ENCODE measurements at places on chromosomes 5 and 9.

DNA sequence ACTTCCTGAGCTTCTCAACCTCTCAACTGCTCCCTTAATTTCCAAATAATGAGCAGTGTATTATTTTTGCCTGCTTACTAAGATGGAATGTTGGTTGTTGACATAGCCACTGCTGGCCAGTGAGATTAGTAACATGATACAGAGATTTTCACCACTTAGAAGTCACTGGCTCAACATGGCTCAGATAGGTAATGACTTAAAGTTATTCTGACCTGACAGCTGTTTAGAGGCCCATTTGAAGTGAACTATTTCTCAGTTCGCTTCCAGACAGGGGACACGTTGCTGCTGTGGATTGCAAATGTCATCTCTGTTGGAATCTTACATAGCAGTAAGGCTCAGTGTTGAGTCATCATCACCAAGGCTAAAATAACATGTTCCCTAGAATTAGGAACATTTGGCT, 490.2 kb downstream of the TLE4 start:
- peak; percentile 79 for DNase-seq

GRCh38 chr9:85746309-85746708, 4.6 kb upstream of the AGTPBP1 start:
- DNase-seq = no peak

- DNase-seq = no peak
Observed at GRCh38 chr5:123433596-123433995, 10.4 kb upstream of the CEP120 start.

GRCh38 chr9:1383899-1384455, 333.8 kb downstream of the DMRT2 start:
- no peak for DNase-seq

DNA sequence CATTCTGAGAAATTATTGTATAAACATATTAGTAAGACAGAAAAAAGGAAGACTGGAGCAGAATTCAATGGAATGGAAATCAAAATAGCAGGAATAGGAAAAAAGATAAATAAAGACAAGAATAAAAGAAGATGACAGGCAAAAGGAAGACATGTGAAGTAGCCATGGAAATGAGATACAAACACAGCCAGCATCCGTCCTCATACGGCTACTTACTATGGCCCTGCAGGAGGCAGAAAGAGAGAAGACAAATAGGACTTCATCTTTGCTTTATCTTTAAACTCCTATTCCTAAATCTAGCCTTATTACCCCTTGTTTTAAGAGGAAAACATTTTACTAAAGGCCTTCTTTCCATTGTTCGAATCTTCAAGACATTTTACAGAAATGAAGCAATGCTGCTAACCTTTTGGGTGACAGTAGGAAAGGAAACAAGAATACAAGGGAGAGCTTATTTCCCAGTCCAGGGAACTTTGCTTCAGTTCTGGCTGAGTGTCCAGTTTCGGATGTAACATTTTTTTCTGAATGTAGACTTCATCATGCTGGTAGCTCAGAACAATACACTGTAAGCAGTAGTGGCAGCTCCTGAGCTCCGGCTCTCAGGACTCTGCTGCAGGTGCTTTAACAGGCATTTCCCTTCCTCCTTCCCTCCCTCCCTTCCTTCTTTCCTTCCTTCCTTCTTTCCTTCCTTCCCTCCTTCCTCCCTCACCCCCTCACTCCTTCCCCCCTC, 106.4 kb upstream of the SLC12A2 start:
- no peak for DNase-seq

DNA sequence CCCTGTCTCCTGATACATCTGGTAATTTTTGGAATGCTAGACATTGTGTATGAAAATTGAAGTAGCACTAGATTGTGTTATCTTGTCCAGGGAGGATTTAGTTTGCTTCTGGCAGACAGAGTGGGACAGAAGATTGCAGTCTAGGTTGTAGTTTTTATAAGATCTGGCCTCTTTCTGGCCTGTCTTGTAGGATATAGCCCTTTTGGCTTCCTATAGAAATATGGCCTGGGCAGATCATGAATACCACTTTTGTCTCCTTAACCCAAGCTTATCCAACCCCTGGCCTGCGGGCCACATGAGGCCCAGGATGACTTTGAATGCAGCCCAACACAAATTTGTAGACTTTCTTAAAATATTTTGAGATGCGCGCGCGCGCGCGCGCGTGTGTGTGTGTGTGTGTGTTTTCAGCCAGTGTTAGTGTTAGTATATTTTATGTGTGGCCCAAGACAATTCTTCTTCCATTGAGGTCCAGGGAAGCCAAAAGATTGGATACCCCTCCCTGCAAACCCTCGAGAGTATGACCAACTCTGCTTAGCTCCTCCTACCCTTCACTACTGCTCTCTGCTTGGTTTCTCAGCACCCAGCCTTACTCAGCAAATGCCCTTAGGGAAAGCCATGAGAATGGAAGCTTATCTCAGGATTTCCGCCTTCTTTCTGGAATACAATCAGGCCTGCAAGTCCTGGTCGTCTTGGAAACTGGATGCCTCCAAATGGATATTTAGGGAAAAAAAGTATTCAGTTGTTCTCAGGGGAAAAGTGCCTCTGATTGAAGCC, 26.5 kb downstream of the ANKRD33B start:
- DNase-seq = no peak

GRCh38 chr9:74846766-74847165, 41.0 kb downstream of the TRPM6 start:
- no peak for DNase-seq

DNA sequence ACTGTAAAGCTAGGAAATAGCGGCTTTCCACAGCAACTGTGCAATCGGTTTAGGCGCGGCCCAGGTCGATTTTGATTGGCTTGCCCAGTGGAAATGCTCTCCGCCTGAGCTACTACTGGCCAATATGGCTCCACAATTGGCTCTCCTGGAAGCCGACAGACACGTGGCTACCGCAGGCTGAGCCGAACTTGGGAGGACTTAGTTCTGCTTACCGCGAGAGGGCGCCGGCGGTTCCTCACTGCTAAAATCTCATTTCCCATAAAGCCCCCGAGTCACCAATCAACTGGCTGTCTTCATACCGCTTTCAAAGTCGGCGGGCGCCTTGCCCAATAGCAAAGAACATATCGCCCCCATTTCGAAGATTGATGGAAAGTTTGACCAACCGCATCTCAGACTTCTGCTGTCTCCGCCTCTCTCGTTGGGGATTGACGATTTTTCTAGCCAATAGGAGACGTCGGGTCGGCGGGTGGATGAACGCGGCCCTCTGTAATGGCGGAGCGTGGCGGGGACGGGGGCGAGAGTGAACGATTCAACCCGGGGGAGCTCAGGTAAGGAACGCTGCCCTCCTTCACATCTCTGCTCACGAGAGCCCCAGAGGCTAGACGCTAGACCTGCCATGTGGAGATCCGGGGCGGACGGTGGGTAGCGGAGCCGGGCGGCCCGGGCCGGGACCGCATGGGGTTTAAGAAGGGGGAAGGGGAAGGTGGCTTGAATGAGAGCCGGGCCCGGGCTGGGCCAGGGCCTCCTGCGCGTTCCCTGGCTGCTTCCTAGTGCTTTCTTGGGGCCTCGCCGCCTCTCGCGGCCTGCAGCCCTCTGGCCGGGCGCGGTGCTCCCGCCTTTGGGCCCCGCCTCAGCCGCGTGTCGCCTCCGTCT, at the start of gene TCERG1:
Gene TCERG1 (plus strand): TSS at position 473 of the 873 bp plus-strand sequence. CDS start 17 bp downstream, at position 490.
- DNase-seq = peak; percentile 100

DNA sequence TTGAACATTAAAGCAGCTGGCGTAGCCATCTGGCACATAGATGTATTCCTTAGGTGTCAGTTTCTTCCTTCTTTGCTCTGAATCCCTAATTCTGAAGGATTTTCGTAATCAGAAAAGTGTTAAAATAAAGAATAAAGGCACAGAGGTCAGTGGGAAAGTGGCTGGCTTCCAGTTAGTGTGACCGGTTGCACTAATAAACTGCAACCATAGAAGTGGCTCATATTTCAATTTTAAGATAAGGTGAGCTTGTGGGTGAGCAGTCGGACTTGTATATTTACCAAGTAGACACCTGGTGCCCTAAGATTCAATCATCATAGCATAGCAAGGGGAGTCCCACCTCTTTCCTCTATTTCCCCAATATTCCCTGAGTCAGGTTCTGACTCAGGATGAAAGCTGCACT, 459.6 kb downstream of the ACTL7B start:
- no peak for DNase-seq

DNA sequence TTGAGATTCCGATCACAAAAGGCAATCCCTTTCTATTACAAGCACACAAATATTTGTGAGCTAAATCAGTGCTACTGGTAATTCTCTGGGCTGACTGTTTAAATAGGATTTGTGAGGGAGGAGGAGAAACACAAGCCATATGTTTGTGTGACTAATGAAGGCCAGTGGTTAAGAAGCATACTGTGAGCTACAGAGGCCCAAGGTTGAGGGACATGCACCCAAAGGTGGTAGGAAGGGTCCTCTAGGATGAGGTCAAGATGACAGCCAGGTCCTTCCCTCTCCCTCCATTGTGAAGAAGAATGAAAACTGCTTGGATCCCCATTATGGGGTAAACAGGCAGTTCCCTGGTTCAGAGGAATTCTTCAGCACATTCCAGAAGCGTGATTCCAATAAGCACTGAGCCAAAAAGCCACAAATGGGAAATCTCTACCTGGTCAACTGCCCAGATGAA, 83.9 kb downstream of the SPOCK1 start:
- peak; percentile 69 for DNase-seq

- peak; percentile 43 for DNase-seq
Observed at GRCh38 chr9:5586391-5586802, 42.5 kb upstream of the RIC1 start.

DNA sequence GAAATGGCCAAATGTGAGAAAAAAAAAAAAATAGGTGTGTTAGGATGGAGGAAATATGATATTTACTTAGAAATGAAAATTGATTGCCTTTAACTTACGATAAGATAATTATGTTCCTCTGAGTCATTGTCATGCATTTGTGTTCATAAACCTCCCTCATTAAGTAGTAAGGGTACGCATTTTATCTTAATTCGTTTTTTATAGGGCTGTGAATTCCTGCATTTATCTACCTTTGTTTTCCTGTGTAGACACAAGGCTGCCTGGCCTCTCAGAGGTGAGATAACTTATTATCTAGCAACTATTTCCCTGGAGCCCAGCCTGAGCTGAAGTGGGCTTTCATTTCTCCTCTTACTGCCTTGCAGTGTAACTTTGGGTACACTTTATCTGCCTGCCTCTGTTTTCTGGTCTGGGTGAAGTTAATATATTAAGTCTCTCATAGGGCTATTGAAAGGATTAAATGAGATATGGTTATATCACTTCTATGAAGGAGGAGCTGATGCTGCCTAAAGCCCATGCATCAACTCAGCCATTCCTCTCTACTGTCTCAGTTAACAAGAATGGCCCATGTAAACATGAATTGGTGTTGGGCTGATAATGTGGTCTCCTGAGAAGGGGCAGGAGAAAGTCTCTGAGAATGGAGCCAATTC, 103.8 kb upstream of the KLF4 start:
- DNase-seq = no peak

DNA sequence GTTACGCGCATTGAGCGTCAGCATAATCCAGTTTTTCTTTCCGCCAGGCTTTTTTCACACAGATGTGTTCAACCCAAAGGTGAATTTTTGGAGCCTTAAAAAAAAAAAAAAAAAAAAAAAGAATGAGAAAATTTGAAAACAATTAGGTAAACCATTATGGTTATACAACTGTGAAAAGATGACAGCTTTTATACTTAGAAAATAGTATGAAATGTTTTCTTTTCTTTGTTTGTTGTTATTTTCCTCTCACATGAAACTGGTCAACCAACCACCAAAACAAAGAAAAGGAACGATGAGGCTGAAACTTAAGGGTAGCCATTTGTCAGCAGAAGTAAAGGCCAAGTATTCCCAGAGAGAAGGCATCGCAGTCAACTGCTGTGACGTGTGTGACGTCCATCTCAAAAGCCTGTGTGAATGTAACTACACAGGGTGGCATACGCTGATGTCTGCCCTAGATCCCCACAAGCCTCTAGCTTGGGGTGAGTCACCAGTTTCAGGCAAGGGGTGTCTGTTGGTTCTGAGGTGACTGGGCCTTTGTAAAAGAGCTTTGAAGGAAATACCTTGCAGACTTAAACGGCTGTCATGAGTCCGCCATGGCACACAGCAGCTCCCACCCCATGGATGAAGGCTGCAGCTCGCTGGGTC, 182.9 kb downstream of the AOPEP start:
- no peak for DNase-seq

DNA sequence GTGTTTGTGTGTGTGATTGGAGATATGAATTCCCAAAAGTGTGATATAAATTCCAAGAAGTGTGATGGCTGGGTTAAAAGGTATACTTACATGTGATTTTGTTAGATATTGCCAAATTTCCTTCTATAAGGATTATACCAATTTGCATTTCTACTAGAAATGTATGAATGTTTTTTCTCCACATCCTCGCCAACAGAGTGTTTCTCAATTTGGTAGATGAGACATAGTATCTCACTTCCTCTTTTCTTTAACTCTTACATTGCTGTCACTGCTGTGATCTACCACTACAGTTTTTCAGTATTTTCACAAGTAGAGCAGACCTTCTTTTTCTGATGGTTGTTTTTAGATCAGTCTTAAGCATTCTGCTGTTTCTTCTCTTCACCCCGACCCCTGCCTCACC, 111.3 kb downstream of the FER start:
- no peak for DNase-seq

GRCh38 chr9:77981332-77981731, 50.3 kb downstream of the GNAQ start:
- no peak for DNase-seq

GRCh38 chr5:86824637-86825036, 206.9 kb downstream of the COX7C start:
- no peak for DNase-seq

DNA sequence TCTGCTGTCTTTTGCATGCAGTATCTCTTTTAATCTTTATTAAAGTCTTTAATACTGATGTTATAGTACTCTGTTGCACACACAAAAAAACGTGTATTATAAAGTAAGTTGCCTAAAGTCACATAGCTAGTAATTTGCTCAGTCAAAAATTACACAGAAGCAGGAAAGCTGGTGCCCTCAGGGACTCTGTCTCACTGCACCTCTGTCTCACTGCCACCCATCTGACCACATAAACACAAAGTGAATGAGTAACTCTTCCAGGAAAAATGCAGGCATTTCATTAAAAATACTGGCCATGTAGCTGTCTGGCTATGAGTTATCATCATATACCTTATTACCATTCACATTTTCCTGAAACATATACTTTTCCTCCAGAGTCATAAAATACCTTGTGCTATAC, 591.7 kb downstream of the CSNK1G3 start:
- DNase-seq = no peak

DNA sequence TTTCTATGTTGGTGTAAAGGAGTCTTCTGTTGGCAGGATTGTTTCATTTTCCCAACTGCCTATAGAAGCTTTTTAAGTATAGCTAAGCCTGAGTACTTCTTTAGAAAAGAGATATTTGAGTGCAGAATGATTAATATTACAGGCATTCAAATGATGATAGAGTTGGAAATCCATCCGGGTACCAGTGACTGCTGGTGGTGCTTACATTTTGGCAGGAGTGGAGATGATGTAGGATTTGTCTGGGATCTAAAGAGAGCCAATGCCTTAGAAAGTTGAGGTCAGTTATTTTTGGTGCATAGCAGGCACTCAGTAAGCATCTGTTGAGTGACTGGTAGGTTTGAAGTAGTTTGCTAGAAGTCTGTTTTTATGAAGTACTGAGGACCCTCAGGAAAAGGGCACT, 433.5 kb downstream of the DMAC1 start:
- DNase-seq = no peak

GRCh38 chr5:13809921-13810320, 134.6 kb downstream of the DNAH5 start:
- no peak for DNase-seq

All from GM04504 (cell line).